NCI-H510A treated with DMSO at 0.1 percent for 48 hours (cell line): ENCODE measurements at places on chromosomes 2 and 18.

- no peak for DNase-seq
Observed at GRCh38 chr2:88950010-88950409, 258.5 kb downstream of the RPIA start.

DNA sequence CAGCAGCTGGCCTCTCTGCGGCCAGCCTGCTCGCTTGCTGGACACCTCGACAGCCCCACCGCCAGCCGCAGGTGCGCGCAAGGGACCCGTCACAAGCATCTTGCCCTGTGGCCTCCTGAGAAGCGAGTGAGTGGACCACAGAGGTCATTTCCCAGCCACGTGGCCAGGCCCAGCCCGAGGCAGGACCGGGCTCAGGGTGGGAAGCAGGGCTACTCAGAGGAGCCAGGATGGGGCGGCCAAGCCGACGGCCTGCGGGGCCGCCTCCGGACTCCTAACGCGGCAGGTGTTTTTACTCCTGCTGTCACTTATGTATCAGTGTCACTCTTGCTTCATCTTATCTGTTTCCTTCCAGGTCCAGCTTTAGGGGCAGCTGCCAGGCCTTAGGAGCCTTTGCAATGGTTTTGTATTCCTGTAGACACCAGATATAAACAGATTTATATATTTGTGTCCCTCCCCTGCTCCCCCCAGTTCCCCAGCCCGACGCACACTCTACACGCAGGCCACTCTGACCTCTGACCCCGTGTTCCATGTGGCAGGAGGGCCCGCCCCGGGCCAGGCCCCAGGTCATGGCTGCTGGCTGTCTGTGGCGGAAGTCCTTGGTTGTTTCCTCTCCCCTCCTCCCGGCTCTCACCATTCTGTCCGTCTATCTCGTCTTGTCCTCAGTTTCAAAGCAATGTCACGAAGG is 236.4 kb downstream of the ATAD2B start:
- DNase-seq, result no peak

GRCh38 chr2:67070826-67071225 is 326.3 kb upstream of the ETAA1 start:
- no peak for DNase-seq

DNA sequence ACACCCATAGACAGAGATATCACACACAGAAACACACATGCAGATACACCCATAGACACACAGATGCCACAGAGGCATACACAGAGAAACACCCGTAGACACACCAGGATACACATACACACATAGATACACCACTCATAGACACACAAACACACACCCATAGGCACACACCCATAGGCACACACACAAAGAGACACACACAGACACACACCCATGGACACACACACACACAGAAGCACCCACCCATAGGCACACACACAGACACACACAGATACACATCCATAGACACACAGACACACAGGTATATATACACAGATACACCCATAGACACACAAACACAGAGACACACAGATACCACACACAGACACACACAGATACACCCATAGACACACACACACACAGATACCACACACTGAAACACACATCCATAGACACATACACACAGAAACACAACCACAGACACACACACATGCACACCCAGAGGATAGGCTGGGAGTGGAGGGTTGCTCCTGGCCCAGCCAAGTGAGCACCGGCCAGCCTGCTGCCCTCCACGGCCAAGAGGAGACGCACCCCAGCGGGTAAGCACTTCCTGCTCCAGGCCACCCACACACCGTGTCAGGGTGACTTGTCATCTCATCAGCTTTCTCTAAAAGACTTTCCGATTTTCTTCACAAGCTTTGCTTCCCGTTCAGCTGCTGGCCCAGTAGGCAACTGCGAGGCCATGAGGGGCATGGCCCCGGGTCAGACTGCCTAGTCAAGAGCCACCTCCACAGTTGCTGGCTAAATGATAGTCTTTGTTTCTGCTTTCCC is 14.1 kb upstream of the CNNM3 start:
- no peak for DNase-seq

GRCh38 chr2:45780541-45781463 is 129.3 kb downstream of the PRKCE start:
- no peak for DNase-seq

DNA sequence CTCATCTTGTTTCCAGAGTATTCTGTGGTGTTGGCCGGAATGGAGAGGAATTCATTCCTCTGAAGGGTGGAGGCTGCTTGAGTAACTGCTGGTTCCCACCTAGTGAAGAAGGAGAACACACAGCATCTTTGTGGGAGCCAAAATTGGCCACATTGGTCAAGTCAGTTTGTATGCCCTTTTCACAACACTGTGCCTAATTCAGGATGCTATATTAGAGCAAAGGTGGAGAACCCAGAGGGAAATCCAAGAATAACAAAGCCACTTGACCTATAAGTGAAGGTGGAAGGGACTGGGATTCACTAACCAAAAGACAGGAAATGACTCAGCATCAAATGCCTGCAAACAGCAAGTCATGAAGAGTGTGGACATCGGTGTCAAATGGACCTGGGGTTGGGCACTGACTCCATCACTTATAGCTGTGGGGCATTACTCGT is 27.3 kb upstream of the MLPH start:
- no peak for DNase-seq

GRCh38 chr2:119809339-119810048 is 49.8 kb downstream of the PTPN4 start:
- DNase-seq, result peak; percentile 57

DNA sequence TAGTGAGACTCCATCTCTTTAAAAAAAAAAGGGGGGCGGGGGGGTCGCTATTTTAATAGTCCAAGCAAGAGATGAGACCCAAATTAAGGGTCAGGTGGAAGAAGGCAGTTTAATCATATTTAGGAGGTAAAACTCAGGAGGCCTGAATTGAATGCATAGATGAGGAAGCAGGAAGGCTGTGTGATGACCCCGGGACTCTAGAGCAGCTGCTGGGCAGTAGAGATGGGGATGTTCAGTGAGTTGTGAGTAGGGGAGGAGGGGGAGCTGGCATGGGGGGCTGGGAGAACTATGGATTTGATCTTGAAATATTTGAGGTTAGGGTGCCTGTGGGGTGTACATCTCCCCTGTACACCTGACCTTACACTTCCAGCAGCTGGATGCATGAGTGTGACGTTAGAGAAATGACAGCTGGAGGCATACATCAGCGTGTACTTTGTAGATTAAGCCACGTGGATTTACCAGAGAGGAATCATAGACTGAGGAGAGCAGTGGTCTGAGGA is 41.0 kb downstream of the GALM start:
- no peak for DNase-seq

DNA sequence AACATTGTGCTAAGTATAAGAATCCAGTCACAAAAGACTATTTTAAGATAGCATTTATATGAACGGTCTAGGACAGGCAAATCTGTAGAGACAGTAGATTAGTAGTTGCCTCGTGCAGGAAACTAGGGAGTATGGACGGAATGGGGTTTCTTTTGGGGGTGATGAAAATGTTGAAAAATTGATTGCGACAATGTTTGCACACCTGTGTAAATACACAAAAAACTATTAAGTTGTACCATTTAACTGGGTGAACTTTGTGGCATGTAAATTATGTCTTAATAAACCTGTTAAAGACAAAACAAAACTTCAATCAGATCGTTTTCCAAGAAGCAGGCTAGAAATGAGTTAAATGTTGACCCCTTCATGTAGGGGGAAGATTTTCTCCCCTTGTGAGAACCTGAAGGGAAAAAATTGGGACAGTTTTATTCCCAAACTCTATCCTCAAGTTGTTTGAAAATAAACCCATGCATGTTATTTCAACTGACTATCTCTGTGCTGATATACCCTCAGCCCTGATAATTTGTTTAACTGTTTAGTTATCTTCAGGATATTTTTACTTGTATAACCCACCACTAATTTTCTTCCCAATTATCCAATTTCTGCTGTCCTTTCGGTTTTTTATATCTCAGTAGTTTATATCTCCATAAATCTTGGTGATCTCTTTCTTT is 87.2 kb downstream of the CAMKMT start:
- DNase-seq, result no peak

DNA sequence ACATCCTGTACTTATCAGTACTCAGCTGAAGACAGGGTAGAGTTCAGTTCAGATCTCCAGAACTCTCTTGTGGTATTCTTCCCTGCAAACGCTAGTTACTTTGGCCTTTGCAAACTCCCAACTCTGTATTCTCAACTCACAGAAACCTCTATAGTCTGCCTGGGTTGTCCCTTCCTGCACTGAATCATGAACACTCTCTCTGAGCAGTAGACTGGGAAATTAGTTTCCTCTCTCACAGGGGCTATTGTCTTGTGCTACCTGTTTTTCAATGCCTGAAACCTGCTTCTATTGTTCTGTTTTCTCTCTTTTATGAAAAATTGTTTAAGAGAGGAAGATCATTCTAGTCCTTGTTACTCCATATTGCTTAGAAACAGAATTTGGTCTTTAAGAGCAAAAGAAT is 134.7 kb downstream of the VIT start:
- DNase-seq, result no peak

DNA sequence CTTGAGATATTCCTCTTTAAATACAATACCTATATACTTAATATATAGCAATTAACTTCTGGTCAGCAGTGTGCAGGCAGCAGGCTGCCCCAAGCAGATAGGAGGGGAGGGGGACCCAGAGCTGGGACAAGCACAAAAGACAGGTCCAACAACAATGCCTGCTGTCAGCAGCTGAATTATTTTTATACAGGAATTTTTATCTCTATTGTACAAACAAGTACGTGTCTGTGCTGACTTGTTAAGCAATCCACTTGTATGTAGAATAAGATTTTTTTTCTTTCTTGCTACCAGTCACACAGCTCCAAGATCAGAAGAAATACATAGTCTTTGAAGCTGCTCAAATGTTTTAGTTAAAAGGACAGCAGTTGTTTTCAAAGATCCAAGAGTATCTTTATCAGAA is 16.7 kb downstream of the BCL11A start:
- no peak for DNase-seq

DNA sequence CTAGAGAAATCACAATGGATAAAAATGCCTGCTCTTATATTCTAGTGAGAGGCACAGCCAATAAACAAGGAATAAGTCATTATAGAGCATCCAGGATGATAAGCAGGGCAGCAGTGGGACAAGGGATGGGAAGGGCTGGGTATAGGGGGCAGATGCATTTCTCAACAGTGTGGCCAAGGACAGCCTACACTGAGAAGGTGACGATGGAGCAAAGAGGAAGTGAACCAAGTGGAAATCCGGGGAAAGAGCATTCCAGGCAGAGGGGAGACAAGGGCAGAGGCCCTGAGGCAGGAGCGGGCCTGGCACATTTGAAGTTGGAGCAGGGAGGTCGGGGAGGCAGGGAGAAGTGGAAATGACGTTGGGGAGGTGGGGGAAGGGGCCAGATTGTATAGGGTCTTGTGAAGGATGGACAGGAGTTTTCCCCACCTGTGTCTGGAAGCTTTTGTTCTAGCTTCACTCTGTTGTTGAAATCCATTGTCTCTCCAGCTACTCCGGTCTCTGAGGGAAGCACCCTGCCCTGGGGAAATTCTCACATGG is 17.6 kb downstream of the TMEM177 start:
- DNase-seq, result no peak

DNA sequence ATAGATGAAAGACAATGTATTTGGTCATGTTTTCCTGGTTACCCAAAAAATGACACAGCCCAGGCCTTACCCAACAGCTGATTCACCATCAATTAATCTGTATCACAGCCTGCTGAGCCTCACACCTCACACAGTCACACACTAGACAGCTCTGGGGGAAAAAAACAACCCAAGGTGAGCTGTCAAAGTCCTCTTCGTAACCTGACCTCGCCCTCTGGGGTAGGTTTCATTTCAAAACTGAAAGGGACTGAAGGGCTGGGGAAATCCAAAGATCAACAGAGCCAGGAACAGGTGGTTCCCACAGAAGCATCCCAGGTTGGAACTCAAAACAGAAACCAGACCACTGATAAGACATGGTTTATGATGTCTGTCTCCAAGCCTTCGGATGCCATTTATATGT is 18.2 kb upstream of the PCBP1 start:
- DNase-seq, result no peak

- DNase-seq, result no peak
Observed at GRCh38 chr18:34970106-34970505, 71.1 kb upstream of the MAPRE2 start.

- no peak for DNase-seq
Observed at GRCh38 chr2:129015397-129016285, 697.0 kb upstream of the HS6ST1 start.

DNA sequence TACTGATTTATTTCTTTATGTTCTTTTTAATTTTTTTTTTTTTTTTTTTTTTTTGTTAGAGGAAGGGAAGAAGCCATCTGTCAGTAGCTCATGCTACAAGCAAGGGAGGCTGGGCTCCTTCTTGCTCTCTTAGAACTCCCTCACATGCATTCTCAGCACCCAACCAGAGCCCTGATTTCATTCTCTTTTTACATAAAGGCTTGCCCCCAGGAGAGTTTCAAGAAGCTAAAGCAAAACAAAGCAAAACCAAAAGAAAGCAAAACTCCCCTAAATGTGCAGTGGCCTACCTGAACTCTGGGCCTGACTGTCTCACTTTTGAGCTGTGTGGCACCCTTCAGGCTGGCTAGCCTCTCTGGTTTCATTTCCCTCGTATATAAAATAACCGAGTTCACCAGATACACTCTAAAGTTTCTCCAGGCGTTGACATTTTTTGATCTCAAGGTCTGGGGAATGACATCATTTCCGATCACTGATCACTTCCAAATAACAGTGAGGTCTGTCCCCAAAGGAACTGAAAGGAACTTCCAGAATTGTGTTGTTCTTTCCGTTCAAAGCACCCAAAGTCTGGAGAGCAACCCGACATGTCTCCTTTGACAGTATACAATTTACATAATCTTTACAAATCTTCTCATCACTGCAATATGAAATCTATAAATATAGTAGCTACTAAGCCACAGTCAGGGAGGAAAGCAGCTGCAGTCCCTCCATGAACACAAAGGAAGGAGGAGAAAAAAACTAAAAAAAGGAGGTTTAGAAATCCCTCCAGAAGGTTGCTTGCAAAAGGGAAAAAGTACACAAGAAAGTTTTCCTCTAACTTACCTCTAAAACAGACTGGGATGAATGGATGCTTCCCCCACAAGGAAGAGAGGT is 145.6 kb upstream of the NCK2 start:
- DNase-seq, result no peak

DNA sequence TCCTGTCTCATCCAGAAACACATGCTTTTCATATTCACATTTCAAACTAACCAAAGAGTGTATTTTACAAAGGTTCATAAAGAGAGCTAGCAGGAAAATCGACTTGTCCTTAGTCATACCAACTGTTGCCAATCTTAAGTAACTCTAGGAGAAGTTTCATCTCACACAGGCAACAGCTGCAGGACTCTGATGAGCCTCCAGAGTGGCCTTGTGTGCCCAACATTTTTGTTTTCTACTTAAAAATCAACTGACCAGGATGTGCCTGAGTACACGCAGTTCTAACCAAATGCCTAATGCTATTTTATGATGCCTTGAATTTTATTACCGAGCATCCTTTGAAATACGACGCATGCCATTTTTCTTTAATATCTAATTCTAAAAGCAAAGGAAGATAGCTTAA is 595.9 kb upstream of the LRRTM4 start:
- no peak for DNase-seq
